ENCODE measurements at places on chromosomes 3 and 15.

GRCh38 chr3:49006408-49007067, 653 bp upstream of the WDR6 start:
- DNase-seq = no peak

DNA sequence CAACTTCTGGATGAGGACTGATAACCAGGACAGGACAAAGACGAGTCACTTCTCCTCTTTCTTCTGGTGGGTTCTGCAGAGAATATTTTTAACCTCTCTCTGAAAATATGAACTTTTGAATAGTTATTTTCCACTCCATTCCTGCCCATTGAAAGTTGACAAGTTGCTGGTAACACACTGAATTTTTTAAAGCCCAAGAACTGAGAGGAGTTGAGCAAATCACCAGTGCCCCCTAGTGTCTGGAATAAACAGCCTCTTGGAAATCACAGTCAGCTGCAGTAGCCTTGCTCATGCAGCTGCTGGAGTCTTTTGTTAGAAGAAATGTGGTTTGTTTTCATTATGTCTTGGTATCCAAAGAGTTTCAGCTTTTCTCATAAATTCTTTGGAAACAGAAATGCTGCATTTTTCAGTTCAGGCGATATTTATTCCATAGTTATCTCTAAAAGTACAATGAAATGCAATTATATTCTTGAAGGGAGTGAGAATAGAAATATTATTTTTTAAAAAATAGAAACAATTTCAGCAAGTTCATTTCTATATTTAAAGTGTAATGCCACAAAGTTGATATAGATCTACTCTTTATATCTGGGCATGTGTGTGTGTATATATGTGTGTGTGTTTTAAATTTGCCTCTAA, 741.0 kb upstream of the CBLB start:
- no peak for DNase-seq

DNA sequence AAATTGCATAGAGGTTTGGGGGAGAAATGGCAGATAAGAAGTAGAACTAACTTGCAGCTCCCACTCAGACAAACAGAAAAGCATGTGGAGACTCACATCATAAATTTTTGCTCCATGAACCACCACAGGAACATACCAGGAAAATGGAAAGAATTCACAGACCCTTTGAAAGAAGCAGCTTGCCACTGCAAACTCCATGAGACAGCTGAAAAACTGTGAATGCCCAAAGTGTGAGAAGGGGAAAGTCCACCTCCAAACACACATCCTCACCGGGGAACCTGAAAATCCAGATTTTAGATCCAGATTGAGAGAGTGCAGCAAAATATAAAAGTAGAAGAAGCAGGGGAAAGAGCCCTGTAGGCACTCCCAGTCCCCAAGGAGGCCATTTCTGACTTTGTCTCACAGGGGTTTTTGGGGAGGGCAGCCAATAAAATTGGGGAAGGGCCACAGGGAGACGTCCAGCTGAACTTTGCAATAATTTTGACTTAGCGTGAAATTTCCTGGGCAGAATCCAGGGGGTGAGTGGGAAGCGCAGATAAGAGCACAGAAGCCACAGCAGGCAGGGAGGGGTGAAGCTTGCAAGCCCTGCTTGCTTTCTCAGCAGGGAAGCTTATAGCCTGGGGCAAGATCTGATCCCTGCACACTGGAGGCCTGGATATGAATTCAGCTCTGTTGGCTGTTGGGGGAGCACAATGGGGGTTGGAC, 183.4 kb upstream of the UBE2E2 start:
- no peak for DNase-seq

GRCh38 chr3:166322391-166322790, 485.2 kb upstream of the BCHE start:
- no peak for DNase-seq

DNA sequence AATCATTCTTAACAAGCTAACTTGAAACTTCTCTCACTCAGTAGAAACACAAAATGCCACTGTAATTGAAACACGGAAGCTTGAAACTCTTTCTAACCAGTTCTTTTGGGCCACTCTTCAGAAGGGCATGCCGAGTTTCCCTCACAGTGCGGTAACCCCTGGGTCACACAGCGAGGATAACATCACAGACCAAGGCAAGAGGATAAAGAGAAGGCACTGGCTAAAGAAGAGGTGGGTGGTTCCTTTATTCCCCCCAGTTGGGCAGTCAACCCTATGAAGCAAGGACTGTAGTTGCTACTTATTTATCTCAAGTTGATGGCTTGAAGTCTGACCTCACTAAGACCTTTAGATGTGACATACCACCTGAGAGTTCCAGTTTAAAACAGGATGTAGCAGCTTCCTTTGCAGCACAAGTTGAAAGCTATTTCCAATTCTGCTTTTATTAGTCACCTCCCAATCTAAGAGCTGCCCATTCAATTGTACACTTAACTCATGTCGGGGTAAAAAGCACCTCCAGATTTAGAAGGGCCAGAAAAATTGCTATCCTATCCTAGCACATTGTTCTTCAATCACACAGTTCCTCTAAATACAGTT, 272.4 kb downstream of the TIGIT start:
- no peak for DNase-seq

GRCh38 chr3:159760046-159760445, 228.6 kb upstream of the IL12A start:
- DNase-seq = no peak

DNA sequence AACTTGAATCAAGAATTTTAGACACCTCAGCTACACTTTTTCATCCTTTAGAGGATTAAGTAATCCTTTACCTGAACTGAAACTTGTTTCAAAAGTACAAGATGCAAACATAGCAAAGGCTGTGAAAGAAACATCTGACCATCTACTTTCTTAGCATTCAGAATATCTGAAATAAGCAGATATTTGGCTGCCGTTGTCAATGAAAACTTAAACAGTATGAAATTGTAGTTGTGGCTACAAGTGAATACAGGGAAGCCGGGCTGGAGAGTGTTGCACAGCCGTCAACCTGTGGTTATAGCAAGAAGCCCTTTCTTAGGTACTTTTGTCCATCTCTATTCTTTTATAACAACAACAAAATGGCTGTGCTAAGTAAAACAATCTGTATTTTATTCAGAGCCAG, 6.9 kb upstream of the CX3CR1 start:
- no peak for DNase-seq

- no peak for DNase-seq
Observed at GRCh38 chr15:64161688-64162477, 939 bp downstream of the PPIB start.

DNA sequence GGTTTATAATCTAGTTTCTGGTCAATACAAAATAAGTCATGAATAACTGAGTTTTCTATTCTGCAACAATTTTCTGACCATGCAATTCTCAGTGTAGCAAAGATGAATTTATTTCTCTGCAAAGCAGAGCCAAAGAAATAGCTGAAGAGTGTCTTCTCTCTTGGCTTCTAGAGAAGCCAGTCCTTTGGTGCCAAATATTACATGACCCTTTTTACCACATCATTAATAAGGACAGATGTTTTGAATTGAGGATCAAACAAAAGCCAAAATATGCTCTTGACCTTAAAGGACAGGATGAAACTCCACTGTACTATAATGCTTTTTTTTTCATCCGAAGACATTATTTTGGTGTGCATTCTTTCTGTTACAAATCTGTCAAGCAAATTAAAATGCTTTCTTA, 40.2 kb upstream of the OSTN start:
- DNase-seq = no peak

GRCh38 chr15:69634860-69635259, 182.2 kb downstream of the RPLP1 start:
- no peak for DNase-seq

GRCh38 chr3:37995652-37996641, 5.4 kb downstream of the VILL start:
- DNase-seq = peak; percentile 72
